ENCODE measurements at places on chromosomes 1 and 21. TPM values are rescaled to one million over a fixed set of nuclear protein-coding genes. Genes with fewer than 3 reads are reported as not detected.

The SHE gene
- 44.1 TPM for total RNA-seq

The RUNX3 gene
- 2.9 TPM for total RNA-seq

The TSPEAR gene
- not detected for total RNA-seq

The GPR52 gene
- total RNA-seq: 3.4 TPM

The XCL1 gene
- 0.26 TPM for total RNA-seq

The NTMT2 gene
- not detected for total RNA-seq

The GPR161 gene
- 14.4 TPM for total RNA-seq

The PTPN22 gene
- total RNA-seq: 4.7 TPM

The SZRD1 gene
- total RNA-seq: 128 TPM

The DCDC2B gene
- not detected for total RNA-seq

The HES3 gene
- not detected for total RNA-seq

The SARS1 gene
- total RNA-seq: 117 TPM

The LDLRAP1 gene
- 25.6 TPM for total RNA-seq

The LCE3D gene
- not detected for total RNA-seq

The BARHL2 gene
- total RNA-seq: not detected

The AQP10 gene
- total RNA-seq: 0.26 TPM

The ADAM30 gene
- not detected for total RNA-seq

The NBPF6 gene
- total RNA-seq: not detected

The LY9 gene
- 1.2 TPM for total RNA-seq

The TDRD5 gene
- total RNA-seq: 0.36 TPM

The DMRTA2 gene
- not detected for total RNA-seq

The C1QA gene
- total RNA-seq: 249 TPM

The MDM4 gene
- 104 TPM for total RNA-seq

The DIRAS3 gene
- total RNA-seq: 2.1 TPM

The FMN2 gene
- 1.1 TPM for total RNA-seq

The ZNF593OS gene
- not detected for total RNA-seq

The OR14K1 gene
- total RNA-seq: 0.62 TPM

The ZDHHC18 gene
- total RNA-seq: 18.0 TPM

The TMEM240 gene
- total RNA-seq: 7.8 TPM

The SPRR3 gene
- not detected for total RNA-seq

The GCSAML gene
- 0.81 TPM for total RNA-seq

Data from aorta (tissue), 5 donors.